ENCODE measurements at places on chromosomes 5 and 9. TPM values are rescaled to one million over a fixed set of nuclear protein-coding genes. Genes with fewer than 3 reads are reported as not detected.

The DMRT3 gene
- not detected for total RNA-seq

DNA sequence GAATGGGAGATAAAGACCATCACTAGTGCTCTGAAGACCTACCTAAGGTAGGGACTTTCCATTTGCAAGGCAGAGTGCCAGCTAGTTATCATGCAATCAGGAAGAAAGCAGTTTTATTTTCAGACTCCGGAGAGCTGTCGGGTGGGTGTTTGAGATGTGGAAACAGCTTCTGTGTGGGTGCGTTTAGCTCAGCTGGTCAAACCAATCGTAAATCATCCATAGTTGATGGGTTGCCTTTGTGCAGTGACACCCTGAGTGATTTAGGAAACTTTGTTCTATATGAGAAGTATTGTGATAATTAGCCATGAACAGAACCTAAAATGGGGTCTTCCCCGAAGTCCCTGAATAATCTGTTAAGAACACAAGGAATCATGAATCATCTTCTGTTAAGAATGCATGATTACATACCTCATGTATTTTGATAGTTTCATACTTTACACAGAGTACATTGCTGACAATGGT is 284.3 kb downstream of the ARHGAP26 start:
- no peak for DNase-seq

DNA sequence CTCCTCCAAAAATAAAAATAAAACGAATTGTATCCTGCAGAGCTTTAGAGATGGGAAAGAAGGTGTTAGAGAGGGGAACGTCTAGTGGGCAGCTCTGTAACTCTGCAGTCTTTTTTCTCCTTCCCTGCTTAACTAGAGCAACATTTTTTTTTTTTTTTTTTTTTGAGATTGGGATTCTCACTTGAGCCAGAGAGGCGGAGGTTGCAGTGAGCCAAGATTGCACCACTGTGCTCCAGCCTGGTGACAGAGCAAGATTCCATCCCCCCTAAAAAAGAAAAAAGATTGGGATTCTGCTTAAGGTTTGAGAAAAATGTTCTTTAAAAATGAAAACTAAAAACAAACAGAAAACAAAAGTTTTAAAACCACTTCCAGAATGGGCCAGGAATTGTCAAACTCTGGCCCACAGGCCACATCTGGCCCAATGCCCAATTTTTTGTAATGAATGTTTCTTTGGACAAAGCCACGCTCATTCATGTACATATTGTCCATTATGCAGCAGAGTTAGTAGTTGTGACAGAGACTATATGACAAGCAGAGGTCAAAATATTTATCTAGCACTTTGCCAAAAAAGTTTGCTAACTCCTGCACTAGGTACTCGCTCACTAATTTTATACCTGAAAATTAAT is 98.5 kb downstream of the ZCCHC7 start:
- DNase-seq, result no peak

DNA sequence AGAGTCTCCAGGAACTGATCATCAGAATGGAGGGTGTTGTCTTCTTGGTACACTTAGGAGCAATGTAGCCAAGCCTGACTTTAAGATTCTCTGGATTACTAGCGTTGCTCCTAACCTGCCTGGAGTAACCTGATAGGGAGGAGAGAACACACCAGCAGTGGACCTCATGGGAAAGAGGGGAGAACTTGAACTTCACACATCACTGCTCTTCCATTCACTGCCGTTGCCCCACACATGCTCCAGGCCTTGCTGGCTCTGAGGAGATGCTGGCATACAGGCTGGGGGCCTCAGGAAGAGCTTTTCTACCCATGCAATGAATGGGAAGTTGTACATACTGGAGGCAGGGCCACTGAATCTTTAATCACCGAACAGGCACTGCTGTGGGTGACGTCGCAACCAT is 60.3 kb upstream of the ADAMTS16 start:
- DNase-seq, result no peak

The ARID3C gene
- total RNA-seq, result not detected

GRCh38 chr5:160029004-160029403 is 20.1 kb downstream of the TTC1 start:
- no peak for DNase-seq

The SLC27A4 gene
- total RNA-seq, result 13.1 TPM

DNA sequence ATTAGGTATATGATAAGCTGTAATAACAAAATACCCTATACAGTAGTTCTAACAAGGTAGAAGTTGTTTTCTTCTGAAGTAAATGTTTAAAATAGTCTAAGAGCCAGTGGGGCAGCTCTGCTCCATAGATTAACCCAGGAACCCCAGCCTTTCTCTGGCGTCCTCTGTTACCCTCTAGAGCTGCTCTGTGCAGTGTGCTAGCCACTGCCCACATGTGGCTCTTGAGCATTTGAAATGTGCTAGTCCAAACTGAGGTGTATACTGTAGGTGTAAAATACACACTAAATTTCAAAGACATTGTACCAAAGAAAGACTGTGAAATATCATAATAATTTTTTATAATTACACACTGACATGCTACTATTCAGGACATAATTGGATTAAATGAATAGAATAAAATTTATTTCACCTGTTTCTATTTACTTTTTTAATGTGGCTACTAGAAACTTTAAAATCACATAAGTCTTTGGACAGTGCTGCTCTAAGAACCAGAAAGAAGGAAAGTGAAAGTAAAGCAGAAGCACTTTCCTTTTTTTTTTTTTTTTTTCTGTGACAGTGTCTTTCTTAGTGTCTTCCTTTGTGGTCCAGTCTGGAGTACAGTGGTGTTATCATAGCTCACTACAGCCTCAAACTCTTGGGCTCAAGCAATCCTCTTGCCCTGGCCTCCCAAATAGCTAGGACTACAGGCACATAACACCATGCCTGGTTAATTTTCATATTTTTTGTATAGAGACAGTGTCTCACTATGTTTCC is 39.3 kb downstream of the RAI14 start:
- peak; percentile 1 for DNase-seq

The LRRC19 gene
- total RNA-seq, result not detected

DNA sequence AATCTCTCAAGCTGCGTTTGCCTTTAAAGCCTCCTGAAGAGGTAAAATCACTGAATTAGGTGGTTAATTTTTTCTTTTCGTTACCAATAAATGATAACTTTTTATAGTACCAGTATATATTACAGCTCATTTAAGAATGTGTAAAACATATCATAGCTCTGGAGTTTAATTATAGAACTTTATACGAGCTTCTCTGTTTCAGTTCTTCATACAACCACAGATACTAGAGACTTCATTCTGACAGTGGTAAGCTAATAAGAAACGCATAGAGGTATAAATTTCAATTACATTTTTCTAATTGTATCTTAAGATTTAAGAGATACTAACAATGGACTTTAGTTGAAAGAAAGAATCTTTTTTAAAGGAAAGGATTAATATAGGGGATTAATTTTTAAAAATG is 73.9 kb downstream of the PBX3 start:
- DNase-seq, result no peak

DNA sequence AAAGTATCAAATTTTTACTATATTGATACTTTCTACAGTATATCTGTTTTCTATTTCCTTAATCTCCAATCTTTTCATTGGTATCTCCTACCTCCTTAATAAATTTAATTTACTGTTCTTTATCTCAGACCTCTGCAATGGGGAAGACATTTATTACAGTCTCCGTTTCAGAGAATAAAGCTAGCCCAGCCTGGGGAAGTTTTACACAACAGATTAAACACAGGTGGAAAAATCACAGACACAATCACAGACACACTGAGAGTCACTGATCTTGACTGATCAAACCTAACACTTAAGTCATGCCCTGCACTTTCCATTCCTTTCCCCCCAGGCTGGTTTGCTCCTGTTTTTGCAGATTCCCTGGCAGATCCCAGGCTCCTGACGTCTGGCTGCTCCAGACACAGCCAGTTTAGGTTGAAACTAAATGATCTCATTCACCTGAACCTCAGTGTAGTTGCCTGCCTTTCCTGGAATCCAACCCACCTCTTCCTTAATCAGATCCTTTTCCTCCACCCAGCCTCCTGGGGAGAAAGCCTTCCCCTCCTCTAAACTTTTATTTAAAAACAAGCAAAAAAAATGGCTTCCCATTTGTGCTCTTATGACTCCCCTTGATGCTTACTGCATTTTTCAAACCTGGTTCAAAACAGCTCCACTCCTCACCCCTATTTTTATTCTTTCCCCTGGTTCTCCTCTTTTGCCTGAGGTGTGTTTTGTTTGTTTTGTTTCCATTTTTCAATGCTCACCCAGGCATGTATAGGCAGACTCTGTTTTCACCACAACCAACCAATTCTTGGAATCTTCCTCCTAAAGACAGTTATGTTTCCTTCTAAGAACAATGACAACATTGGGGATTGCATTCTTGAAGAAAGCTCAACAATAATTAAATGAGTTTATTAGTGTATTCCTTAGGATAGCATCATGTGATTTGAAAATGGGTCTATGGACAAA is 29.5 kb upstream of the OSMR start:
- no peak for DNase-seq

GRCh38 chr5:41334758-41335157 is 121.4 kb upstream of the C6 start:
- DNase-seq, result no peak

The FOXD4 gene
- total RNA-seq, result not detected

The PRSS3 gene
- total RNA-seq, result not detected

DNA sequence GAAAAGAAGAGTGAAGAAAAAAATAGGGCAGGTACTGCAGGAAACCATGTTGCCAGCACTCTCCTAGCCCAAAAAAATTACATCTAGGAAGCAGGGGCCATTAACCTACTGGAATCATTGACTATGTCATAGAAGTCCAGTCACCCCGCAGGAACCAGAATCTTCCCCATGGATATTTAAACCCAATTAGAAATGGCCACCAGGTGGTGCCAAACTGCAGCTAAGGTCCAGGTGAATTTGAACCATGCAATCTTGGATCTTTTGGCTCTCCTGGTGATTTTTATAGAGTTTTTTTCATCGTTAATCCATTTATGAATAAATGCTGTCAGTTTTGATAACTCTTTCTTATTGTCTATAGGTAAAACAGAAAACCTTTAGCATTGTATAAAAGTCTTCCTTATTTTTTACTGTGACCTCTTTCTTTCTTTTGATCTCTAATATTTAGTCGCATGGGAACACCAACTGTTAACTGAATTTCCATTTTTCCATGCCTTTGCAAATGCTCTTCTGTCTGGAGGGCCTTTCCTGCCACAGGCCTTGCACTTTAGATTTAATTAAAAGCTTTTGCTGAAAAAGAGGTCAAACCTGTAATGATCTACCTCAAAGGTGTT is 147.5 kb upstream of the FGF10 start:
- no peak for DNase-seq

DNA sequence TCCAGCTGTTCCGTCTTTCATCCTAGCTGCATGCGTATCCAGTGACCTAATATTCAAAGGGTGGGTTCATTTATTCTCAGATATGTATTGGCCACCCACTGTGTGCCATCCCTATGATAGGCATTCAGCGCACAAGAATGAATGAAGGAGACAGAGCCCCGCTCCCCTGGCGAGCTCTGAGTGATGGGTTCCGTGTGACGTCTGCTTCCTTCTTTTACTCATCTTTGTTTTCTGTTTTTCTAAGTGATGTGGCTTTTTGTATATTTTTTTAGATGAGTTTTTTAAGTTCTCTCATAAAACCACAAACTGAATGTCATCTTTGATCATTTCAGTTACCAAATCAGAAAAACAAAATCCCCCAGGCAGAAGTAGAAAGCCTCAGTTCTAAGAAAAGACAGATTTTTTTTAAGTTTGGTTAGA is 168.3 kb upstream of the OTULINL start:
- DNase-seq, result peak; percentile 88

GRCh38 chr9:132077881-132078698 is 1.6 kb downstream of the MED27 start:
- no peak for DNase-seq

- no peak for DNase-seq
These were observed 605 bp downstream of the CHSY3 start for GRCh38 chr5:129904667-129905472.

- no peak for DNase-seq
These were observed 89.2 kb upstream of the PRLR start for GRCh38 chr5:35319333-35320002.

- no peak for DNase-seq
These were observed 38.2 kb upstream of the SPATA31E1 start for GRCh38 chr9:87844506-87844905.

The GIN1 gene
- 17.4 TPM for total RNA-seq

- DNase-seq, result no peak
These were observed 708.8 kb downstream of the MTRR start for GRCh38 chr5:8577792-8578191.

DNA sequence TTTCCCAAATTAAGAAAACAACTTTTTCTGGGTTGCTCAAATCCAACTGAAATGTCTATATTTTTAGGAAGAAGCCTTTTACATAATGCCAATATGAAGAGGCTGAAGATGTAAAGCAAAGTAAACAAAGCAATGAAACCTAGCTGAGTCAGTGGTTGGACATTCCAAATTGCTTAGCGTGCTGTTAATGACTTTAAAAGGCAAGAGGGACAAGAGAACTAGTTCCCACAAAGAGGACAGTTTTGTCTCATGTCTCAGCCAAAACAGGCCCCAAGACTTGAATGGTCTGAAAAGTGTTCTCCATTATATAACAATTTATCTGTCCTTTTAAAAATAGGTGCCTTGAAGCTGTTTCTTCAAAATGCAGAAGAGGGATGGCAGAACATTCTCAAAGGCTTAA is 407.0 kb downstream of the ENC1 start:
- DNase-seq, result no peak

The BTNL3 gene
- not detected for total RNA-seq

DNA sequence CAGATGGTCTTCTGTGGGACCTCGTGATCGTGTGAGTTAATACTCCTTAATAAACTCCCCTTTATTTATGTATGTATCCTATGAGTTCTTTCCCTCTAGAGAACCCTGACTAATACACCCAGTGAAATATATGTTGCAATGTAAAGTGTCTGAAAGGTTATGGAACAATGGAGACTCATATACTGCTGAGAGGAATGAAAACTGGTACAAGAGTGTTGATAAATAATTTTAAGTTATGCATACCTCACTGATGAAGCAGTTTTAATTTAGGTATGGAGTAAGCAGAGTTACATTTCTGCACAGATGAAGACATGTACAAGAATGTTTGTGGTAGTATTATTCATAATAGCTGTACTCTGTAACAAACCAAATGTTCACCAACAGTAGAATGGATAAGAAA is 438.3 kb downstream of the TAF11L14 start:
- DNase-seq, result no peak

- DNase-seq, result no peak
These were observed 75.1 kb downstream of the ALDH7A1 start for GRCh38 chr5:126519637-126520592.

GRCh38 chr5:107401470-107402122 is 269.1 kb downstream of the EFNA5 start:
- DNase-seq, result no peak

- no peak for DNase-seq
These were observed 23.5 kb downstream of the SPTAN1 start for GRCh38 chr9:128575916-128576315.

- no peak for DNase-seq
These were observed 218.6 kb downstream of the PJA2 start for GRCh38 chr5:109191153-109191558.

The PCDHB3 gene
- total RNA-seq, result not detected

- DNase-seq, result no peak
These were observed 2.5 kb downstream of the PTGES2 start for GRCh38 chr9:128124873-128125579.

- DNase-seq, result no peak
These were observed 10.8 kb downstream of the KCNT1 start for GRCh38 chr9:135712613-135713295.

The KYAT1 gene
- 15.1 TPM for total RNA-seq

The RPL7A gene
- 2,355 TPM for total RNA-seq

- no peak for DNase-seq
These were observed 476.4 kb downstream of the KDM4C start for GRCh38 chr9:7234144-7234543.

GRCh38 chr5:173228639-173229381 is 6.2 kb downstream of the NKX2-5 start:
- no peak for DNase-seq

The ZNF79 gene
- 15.2 TPM for total RNA-seq
